Anterior cingulate cortex (tissue), 58 donors: ENCODE measurements at places on chromosomes 7 and 10.

- DNase-seq, result no peak
These were observed 62.3 kb downstream of the RAMP3 start for GRCh38 chr7:45219801-45220435.

GRCh38 chr10:86170255-86171108, 196.1 kb downstream of the GRID1 start:
- DNase-seq, result no peak

DNA sequence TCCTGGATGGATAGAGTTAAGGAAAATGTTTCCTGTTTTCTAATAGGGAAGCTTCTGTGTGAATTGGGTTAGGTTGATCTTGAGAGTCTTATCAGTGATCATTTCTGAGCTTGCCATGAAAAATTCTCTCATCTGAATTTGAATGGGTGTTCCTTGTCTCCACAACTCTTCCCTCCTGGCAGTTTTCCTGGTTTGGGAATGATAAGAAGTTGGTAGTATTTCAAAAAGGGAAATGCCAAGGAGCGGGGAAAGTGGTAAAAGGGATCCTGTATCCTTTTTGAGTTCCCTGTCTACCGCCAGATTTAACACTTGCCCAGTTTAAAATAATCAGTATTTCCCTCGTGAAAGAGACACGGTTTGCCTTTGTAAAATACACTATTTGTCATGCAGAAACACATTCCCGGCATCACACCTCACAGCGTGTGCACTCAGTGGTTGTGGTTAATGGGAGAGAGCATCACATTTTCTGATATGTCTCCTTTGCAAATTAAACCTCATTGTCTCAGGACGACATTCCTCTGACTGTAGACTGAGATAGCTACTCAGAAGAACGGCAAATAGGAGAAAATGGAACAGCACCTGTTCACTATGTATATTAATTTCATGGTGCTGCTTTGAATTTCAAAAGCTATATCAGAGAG, 113.2 kb upstream of the IFRD1 start:
- DNase-seq, result no peak

DNA sequence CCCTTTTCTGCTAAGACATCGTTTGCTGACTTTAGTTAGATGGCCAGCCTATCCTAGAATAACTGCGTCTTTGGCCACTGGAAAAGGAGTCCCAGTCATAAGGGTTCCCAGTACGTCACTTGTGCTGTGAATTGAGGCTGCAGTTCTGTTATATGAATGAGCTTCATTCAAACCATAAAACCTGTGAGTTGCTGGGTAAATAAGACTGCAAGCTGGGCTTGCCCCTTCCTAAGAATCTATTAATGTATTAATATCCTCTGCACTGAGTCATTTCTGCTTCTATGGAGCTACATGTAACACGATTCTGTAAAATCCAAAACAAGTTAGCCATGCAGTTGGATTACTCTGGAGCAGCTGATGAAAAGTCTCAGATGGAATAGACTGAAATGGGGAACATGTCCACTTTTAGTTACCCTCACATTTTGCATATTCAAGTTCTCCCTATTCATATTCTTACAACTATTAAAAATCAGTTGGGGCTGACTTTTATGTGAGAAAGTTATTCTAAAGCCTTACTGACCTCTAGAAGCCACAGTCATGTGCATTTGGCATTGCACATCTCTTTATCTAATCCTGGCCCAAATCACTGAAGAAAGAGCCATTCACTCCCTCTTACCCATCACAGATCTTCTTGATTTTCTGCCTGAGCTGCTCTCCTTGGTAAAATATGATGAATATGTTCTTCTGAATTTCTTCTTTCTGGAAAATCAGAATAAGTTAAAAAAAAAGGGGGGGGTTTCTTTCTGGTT, 41.8 kb upstream of the TMEM213 start:
- DNase-seq, result no peak

GRCh38 chr7:128710481-128710880, 28.7 kb upstream of the CALU start:
- no peak for DNase-seq

DNA sequence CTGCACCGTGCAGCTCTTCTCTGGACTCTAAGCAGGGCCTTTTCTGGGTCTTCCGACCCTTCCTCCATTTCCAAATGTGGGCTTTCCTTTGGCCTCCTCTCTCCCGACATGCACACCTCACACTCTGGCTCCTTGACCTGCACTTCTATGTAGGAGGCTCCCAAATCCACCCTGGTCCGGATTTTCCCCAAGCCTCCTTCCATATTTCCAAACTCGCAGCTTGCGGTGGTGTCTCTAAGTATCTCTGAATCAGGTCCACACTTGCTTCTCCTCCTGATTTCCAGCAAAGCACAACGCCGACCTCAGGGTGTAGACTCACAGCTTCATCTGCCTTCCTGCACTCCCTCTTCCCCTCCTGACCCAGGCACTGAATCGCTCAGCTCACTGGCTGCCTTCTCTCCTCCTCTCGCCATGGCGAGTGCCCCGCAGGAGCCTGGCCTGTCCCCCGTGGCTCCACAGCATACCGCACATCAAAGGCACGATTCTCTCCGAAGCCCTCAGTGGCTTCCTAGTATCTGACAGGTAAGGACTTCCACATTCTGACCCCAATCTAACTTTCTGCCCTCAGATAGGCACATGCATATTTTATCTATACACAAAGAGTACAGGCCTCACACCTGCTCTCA, 27.8 kb downstream of the DIP2C start:
- no peak for DNase-seq

GRCh38 chr10:49625411-49625810, 11.6 kb downstream of the CHAT start:
- DNase-seq, result no peak

- no peak for DNase-seq
These were observed 46.3 kb upstream of the ELMO1 start for GRCh38 chr7:37494926-37495325.

DNA sequence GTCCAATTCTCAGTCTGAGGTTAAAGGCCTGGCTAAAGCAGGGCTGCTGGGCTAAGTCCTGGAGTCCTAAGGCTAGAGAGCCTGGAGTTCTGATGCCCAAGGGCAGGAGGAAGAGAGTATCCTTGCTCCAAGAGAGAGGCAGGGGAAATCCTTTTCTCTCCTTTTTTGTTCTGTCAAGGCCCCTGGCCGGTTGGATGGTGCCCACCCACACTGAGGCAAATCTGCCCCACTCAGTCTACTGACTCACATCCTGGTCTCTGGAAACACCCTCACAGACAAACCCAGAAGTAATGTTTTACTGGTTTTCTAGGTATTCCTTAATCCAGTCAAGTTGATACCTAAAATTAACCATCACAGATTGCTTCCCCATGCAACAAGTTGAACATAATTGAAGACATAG, 23.0 kb downstream of the ZNF518A start:
- DNase-seq, result no peak

- DNase-seq, result no peak
These were observed 33.1 kb downstream of the CHST12 start for GRCh38 chr7:2436341-2437104.

- DNase-seq, result no peak
These were observed 97.4 kb downstream of the FGFR2 start for GRCh38 chr10:121500701-121501332.

GRCh38 chr7:131159961-131160361, 167.7 kb upstream of the MKLN1 start:
- DNase-seq, result no peak

GRCh38 chr7:130160455-130160854, 44.8 kb downstream of the TMEM209 start:
- DNase-seq, result no peak
